ENCODE measurements at places on chromosomes 1 and 21. TPM values are rescaled to one million over a fixed set of nuclear protein-coding genes. Genes with fewer than 3 reads are reported as not detected.

- no peaks in the 10 kb centered on the region for H3K4me1 ChIP-seq
- no peaks in the 10 kb centered on the region for H3K27me3 ChIP-seq
- no peaks in the 10 kb centered on the region for H3K36me3 ChIP-seq
Measured at GRCh38 chr1:246428542-246429308, 78.4 kb downstream of the SMYD3 start.

DNA sequence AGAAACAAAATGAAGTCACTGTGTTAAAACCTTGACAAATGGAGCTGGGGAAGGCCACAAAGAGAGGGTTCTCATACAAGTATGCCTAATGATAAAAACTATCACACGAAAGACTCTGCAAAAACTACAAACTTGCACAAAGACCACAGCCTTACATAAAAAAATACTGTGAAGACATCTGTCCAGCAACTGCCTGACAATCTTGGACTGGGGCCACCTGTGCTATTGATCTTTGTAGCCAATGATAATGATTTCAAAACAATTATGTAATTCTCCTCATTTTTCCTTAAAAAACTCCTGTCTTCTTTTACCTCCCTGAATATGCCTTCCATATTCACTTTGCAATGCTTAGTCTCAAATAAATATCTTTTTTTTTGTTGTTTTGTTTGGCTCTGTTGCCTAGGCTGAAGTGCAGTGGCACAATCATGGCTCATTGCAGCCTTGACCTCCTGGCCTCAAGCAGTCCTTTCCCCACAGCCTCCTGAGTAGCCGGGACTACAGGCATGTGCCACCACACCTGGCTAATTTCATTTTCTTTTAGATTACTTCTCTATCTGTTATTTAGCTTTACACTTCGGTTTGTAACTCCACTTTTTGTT, 79.4 kb upstream of the RHOU start:
- no peaks in the 10 kb centered on the region for H3K27me3 ChIP-seq
- no peak overlapping the region for H3K27ac ChIP-seq
- no peaks in the 10 kb centered on the region for H3K36me3 ChIP-seq
- no peak for DNase-seq
- H3K4me1 ChIP-seq: no peaks in the 10 kb centered on the region

- DNase-seq: no peak
- no peaks in the 10 kb centered on the region for H3K4me1 ChIP-seq
- no peaks in the 10 kb centered on the region for H3K36me3 ChIP-seq
Measured at GRCh38 chr1:212219679-212220463, 65.3 kb upstream of the PPP2R5A start.

CTH gene
- 9.7 TPM for total RNA-seq

DNA sequence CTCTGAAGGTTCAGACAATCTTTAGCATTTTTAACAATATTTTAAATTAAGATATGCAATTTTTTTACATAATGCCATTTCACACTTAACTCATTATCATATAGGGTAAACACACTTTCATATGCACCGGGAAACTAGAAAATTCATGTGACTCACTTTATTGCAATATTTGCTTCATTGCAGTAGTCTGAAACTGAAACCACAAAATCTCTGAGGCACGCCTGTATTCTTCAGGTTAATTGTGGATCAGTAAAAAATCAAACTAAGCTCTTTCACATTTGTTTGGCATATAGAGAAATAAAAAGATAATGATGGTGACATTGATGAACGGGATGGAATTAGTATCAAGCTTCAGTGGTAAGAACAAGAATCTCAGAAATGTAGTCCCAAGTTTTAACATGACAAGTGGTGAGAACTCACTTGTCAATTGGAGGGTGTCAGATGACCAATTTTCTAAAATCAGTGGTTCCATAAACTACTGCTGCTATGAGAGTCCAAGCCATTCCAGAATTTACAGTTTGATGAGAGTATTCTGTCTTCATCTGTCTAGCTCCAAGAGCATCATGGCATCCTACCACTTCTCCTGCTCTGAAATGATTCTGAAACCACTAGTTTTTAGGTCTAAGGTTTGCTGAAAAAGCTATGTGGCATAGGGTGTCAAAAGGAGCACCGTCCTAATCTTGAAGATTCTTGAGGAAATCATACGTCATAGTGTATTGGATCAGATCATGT, 281.0 kb downstream of the PTPRC start:
- DNase-seq: peak; percentile 54
- H3K4me1 ChIP-seq: peaks cover 4% of the 10 kb centered on the region
- no peak overlapping the region for H3K27ac ChIP-seq

DNA sequence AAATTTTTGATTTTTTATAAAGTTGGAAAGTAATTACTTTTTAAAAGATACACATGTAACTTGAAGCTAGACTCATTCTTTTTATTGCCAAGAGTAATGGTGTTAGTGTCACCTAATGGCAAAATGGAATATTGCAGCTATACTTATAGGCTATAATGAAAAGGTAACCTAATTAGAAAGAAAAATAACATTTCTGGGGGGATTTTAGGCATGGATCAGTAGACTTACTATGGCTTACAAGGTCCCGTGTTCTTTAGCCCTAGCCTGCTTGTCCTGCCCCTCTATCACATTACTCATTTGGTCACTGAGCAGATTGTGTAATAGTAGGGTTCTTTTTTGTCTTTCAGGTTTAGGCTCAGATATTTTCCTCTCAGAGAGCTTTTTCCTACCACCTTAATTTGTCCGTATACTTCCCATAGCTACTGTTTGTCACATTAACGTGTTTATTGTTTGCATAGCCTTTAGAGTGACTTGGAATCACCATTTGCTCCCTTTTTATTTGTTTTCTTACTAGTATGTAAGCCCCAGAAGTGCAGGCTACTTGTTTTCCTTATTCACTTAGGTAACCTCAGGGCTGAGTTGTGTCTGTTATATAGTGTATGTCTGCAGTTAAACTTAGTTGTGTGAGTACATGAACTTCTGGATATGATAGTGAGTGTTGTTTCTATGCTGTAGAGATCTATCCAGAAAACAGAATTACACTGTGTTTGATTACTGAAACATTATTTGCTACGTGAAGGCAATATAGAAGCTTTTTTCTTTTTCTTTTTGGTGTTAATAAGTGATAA, 58.7 kb downstream of the RABGAP1L start:
- H3K36me3 ChIP-seq: no peaks in the 10 kb centered on the region
- peak; percentile 64 for DNase-seq
- no peak overlapping the region for H3K27ac ChIP-seq
- no peak overlapping the region for H3K4me3 ChIP-seq
- H3K4me1 ChIP-seq: no peaks in the 10 kb centered on the region
- H3K27me3 ChIP-seq: no peaks in the 10 kb centered on the region

ZP4 gene
- not detected for total RNA-seq

GRCh38 chr1:218809625-218810024, 364.1 kb upstream of the LYPLAL1 start:
- H3K27me3 ChIP-seq: no peaks in the 10 kb centered on the region
- no peaks in the 10 kb centered on the region for H3K4me1 ChIP-seq
- no peaks in the 10 kb centered on the region for H3K36me3 ChIP-seq
- no peak overlapping the region for H3K4me3 ChIP-seq
- no peak for DNase-seq
- H3K27ac ChIP-seq: no peak overlapping the region

LRRC53 gene
- not detected for total RNA-seq

- no peaks in the 10 kb centered on the region for H3K27me3 ChIP-seq
- H3K27ac ChIP-seq: no peak overlapping the region
- no peak overlapping the region for H3K4me3 ChIP-seq
- no peaks in the 10 kb centered on the region for H3K36me3 ChIP-seq
- DNase-seq: no peak
Measured at GRCh38 chr21:28865488-28866186, 127.0 kb downstream of the LTN1 start.

CD55 gene
- total RNA-seq: 17.7 TPM

GRCh38 chr1:116096013-116096618, 15.1 kb upstream of the MAB21L3 start:
- no peaks in the 10 kb centered on the region for H3K36me3 ChIP-seq
- no peaks in the 10 kb centered on the region for H3K27me3 ChIP-seq
- DNase-seq: no peak
- no peak overlapping the region for H3K4me3 ChIP-seq
- H3K27ac ChIP-seq: no peak overlapping the region

GRCh38 chr1:194184425-194184824, 998.0 kb upstream of the B3GALT2 start:
- peak; percentile 6 for DNase-seq
- no peak overlapping the region for H3K4me3 ChIP-seq
- H3K4me1 ChIP-seq: no peaks in the 10 kb centered on the region
- no peaks in the 10 kb centered on the region for H3K27me3 ChIP-seq

- no peaks in the 10 kb centered on the region for H3K4me1 ChIP-seq
- no peaks in the 10 kb centered on the region for H3K27me3 ChIP-seq
- no peak for DNase-seq
Measured at GRCh38 chr21:39489380-39489924, 37.7 kb downstream of the SH3BGR start.

DNA sequence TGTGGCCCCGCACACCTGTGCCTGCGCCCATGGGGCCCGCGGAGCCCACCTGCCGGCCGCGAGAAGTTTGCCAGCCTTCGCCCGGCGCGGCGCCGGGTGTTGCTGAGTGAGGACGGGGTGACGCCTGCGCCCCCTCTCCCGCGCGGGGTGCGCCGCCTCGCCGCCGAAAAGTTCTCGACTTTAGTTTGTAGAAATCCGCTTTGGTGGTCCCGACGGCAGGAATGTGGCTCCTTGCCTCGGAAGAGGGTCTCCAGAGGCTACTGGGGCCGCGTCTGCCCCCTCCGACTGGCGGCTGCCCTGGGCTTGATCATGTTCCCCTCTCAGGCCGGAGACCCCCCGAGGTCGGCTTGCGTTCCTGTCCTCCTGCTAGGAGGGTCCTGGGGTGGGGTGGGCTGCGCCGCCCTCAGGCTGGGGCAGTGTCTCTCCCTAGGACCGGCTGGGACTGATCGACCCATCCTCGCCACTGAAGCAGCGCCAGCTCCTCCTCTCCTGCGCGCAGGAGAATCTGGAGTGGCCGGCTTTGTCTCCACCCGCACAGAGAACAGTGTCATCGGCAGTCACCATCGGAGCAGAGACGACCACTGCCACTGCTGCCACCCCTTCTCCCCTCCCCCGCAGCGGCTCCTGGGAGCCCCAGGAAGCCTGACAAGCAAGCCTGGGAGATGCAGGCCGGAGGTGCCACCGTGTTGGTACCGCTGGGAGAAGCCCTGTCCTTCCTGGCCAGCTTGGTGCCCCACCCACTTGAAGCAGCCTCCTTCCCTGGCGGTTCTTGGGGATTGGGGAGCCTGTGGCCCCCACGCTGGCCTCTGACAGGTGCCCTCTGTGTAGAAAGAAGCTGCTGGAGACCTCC, 553 bp upstream of the SLC30A2 start:
- peaks cover 59% of the 10 kb centered on the region for H3K27me3 ChIP-seq
- no peaks in the 10 kb centered on the region for H3K36me3 ChIP-seq
- H3K27ac ChIP-seq: no peak overlapping the region
- no peak overlapping the region for H3K4me3 ChIP-seq
- H3K4me1 ChIP-seq: no peaks in the 10 kb centered on the region

DNA sequence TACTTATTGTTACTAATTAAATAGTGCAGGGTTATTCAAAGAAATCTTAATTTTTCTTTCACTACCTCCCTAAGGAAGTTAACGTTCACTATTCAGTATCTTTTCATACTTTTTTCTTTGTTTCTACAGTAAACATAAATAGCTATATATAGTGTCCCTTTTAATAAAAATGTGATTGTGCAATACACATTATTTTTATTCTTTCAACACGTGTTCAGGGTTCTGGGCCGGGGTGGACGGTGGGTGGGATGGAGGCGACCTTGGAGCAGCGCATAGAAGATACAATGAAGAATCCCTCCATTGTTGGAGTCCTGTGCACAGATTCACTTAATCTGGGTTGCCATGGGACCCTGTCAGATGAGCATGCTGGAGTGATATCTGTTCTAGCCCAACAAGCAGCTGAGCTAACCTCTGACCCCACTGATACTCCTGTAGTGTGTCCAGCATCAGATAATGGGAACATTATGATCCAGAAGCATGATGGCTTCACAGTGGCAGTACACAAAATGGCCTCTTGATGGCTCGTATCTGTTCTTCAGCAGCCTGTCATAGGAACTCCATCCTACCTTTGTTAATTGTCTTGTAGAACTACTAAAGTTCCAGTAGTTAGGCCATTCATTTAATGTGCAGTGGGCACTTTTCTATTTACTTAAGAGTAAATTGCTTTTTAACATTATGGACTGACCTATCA, 155.9 kb upstream of the L1TD1 start:
- H3K4me3 ChIP-seq: no peak overlapping the region
- DNase-seq: no peak
- no peaks in the 10 kb centered on the region for H3K27me3 ChIP-seq
- H3K27ac ChIP-seq: no peak overlapping the region
- H3K4me1 ChIP-seq: no peaks in the 10 kb centered on the region

DNA sequence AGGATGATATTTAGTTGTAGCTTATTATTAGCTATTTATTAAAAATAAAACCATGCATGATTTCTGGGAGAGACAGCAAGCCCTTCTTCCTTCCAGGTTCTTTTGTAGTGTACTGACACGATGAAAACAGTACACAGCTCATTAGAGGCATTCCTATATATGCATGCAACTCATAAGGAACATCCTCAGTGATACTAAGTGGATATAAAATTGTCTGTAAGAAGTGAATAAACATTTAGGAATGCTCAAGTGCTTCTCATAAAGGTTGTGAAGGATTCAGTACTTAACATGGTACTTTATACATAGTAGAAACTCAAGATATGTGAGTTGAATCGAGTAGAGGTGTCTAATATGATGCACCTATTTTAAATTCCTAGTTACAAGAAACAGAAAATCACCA, 287.7 kb downstream of the SDCCAG8 start:
- no peak overlapping the region for H3K27ac ChIP-seq
- no peak overlapping the region for H3K4me3 ChIP-seq
- H3K4me1 ChIP-seq: no peaks in the 10 kb centered on the region
- H3K36me3 ChIP-seq: no peaks in the 10 kb centered on the region

DNA sequence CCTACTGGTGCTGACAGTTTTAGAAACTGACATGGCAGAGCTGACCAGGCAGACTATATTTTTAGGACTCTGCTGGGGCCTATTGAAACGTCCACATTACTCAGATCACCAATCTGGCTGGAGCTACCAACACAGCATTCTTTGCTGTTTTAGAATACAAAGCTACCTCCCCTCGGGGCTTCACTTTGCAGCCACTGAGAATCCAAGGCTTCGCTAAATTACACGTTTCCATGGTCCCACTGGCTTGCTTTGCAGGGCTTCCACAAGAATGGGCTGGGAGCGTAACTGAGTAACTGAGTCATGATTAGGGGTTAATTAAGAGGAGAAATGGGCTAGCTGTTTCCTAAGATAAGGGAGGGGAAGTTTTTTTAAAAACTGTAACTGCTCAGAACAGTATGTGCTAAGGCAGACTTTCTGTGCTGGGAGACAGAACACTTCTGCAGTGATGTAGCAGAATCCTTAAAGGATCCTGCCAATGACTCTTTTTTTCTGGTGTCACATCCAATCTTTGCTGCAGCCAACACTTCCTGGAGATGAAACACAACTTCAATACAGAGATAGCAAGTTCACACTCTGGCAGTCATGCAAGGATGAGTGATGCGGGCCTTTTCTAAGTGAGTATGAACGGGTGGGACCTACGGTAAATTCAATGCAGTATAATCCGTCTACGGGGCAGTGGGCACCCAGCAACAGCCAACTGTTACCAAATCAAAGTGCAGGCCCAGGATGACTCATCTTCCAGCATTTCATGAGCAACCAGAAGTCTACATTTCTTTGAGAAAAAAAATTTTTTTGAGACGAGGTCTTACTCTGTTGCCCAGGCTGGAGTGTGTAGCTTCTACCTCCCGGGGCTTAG, 21.5 kb downstream of the NDUFS5 start:
- DNase-seq: peak; percentile 97
- no peak overlapping the region for H3K4me3 ChIP-seq
- peaks cover 6% of the 10 kb centered on the region for H3K4me1 ChIP-seq
- H3K27me3 ChIP-seq: no peaks in the 10 kb centered on the region

MEX3A gene
- total RNA-seq: 1.7 TPM

All from fibroblast of lung (primary cell).